Skeletal muscle cell (primary cell): ENCODE measurements at places on chromosomes 16 and 17.

- DNase-seq: no peak
Measured at GRCh38 chr16:58026139-58026704, 668 bp downstream of the MMP15 start.

DNA sequence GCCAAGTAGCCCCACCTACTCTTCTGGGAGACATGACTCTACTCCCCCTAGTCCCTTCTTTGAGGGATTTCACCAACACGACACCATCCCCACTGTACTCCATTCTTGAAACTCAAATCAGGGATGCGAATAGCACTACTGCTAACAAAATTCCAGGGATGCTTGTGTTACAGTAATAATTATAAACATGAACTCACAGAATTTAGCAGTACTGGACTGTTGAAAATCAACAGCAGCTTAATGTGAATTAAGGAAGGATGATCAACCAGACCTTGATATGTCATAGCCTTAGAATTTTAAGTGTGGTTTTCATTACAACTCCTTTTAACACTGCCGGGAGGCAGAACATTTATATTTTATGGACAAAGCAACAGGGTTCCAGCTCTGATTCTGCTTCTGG, 37.9 kb downstream of the AMFR start:
- no peak for DNase-seq

DNA sequence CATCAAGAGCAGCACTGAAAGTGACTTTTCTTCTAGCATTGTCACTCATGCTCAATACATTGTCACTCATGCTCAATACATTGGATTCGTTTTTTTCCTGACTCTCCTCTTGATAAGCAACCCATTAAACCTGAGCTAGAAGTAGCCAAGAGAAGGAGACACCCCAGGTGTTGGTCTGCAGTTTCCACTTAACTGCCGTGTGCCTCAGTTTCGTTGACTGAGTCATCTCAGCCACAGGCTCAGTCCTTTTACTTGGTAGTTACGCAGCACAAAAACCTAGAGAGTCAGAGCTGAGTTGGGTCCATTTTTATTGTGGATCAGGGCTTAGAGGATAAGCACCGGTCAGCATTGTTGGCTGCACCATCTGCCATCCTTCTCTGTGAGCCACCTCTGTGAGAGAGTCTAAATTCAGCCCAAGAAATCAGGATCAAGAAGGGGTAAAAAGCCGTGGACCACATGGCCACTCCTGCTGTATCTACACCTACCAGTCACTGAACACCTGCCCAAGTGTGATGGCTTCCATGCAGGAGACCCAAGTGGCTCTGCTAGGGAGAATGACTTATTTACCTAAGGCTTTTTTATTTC, 11.3 kb downstream of the GINS2 start:
- no peak for DNase-seq

DNA sequence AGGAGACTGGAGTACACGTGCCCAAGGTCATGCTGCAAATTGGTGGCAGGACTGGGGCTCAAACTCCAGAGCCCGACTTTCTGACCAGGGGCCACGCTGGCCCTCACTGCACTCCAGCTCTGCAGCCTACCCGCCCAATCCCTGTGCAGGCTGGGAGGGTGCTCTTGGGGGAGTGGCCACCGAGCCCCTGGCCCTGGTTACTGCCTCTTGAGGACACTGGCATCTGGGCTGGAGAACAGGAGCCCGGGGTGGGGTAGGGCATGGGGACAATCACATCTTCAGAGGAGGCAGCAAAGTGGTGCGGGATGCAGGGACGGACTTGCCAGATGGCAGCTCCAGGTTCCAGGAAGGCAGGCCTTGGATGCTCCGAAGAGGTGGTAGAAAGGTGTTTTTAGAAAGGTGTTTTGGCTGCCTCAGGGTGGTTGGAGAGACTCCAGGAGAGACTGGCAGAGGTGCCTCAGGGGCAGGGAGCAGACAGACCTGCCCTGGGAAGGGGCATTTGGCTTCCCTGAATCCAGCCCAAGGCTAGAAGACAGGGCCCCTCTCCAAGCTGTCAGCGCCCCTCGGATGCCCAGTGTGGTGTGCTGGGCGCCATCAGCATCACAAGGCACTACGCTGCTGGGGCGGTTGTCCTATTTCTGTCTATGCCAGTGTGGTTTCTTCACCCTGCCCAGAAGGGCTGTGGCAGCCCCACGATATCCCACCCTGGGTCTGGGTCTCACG, 220.6 kb downstream of the NTN1 start:
- no peak for DNase-seq

GRCh38 chr17:1839516-1839915, 9.7 kb downstream of the RPA1 start:
- DNase-seq: no peak
